ENCODE measurements at places on chromosomes 12 and 14. TPM values are rescaled to one million over a fixed set of nuclear protein-coding genes. Genes with fewer than 3 reads are reported as not detected.

DNA sequence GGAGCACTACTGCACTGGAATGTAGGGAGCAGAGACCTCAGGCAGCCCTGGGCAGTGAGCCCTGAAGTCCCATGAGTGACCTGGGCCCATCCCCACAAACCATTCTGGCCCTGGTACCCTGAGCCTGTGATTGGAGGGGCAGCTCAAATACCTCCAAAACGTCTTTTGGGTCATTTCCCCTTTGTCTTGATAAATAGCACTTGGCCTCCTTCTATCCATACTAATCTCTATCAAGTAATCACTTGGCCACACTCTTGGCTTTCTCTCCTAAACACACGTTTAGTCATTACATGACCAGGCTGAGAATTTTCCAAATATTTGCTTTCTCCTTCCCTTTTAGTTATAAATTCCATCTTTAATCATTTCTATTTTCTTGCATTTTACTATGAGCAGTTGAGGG lies 91.3 kb downstream of the RPAP3 start:
- no peak for DNase-seq

DNA sequence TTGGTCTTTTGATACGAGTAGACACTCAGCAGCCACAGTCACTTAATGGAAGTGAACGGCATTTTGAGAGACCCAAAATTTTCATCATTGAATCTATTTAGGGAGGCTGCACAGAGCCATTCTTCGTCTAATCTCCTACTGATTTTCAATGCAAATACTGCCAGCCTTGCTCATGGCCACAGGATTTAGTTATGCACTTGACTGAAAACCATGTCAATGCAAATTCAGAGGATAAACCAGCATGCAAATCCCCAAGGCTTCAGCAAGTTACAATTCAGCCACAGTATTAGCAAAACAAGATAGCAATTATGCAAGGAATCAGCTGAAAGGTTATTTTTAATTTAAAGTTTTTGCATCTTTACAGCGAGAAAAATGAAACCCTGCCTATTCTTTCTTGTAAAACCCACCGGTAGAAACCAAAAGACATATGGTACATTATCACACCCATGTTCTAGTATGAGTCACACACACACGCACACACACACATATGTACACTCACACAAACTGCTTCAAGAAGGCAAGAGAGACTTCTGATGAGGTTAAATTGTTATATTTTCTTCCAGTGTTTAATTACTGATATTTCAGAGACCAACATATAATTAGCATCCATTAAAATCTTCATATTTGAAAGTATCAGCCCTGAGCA lies 985.3 kb upstream of the FLRT2 start:
- no peak for DNase-seq

- no peak for DNase-seq
Measured at GRCh38 chr14:54680651-54681050, 113.7 kb downstream of the SAMD4A start.

Gene KRT84
- total RNA-seq = not detected

- DNase-seq = peak; percentile 44
Measured at GRCh38 chr14:94129758-94130414, 482 bp upstream of the IFI27L2 start.

Gene NPFF
- not detected for total RNA-seq

Gene NR2C1
- 50.0 TPM for total RNA-seq

Gene FRS2
- 48.0 TPM for total RNA-seq

Gene ADGRD1
- total RNA-seq = 1.0 TPM

- no peak for DNase-seq
Measured at GRCh38 chr12:28015165-28015564, 42.6 kb upstream of the PTHLH start.

GRCh38 chr14:76489667-76490066 lies 113.7 kb downstream of the ESRRB start:
- no peak for DNase-seq

DNA sequence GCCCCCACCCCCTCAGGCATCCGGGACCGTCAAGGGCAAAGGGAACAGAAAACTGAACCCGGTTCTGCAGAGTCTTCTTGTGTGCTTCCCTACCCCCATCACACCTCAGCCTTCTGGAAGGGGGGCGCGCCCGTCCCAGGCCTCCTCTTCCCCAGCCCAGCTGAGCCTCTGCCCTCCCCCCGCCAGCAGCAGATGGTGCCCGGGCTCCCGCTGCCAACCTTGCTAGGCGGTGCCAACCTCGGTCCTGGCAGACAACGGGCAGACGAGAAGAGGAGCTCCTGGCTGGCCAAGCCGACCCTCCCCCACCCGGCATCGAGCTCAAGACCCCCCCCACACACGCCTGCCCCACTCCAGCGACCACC lies 8.7 kb downstream of the STAC3 start:
- DNase-seq = no peak

Gene MANSC1
- total RNA-seq = 9.1 TPM

Gene LRFN5
- 0.16 TPM for total RNA-seq

GRCh38 chr14:21820631-21821030 lies 147.0 kb upstream of the OR4E1 start:
- no peak for DNase-seq

DNA sequence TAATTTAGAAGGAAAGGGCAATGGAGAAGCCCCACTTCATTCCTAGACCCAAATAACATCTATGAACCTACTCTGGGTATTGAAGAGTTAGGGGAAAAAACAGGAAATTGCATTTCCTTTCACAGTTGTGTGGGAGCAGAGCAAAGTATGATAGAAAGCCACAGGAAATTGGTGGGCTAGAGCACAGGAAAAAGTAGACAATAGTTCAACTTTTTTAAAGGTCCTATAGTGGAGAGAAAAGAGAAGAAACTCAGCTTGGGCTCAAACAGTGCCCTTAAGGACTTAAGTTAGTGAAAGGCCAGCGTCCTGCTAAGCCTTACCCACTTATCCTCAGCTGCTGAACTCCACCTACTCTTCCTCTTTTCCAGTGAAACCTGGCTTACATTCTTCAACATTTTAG lies 258.1 kb downstream of the DPY19L2 start:
- DNase-seq = no peak

Gene PTGER2
- total RNA-seq = 2.1 TPM

DNA sequence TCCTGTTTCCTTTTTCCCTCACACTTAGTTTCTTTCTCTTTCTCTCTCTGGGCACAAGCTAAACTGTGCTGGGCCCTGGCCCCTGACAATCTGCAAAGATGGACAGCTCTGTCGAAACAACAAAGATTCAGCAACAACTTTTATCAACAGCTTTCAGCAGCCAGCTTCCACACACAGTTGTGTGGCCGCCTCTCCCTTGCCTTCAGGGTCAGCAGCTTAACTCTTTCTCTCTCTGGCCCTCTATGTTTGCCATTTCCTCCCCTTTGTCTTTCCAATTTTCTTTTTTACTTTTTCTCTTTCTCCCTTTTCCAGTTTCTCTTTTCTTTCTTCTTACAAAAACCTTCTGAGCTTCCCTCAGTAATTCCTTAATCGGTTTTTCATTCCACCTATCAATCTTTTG lies 43.3 kb downstream of the IQSEC3 start:
- no peak for DNase-seq

DNA sequence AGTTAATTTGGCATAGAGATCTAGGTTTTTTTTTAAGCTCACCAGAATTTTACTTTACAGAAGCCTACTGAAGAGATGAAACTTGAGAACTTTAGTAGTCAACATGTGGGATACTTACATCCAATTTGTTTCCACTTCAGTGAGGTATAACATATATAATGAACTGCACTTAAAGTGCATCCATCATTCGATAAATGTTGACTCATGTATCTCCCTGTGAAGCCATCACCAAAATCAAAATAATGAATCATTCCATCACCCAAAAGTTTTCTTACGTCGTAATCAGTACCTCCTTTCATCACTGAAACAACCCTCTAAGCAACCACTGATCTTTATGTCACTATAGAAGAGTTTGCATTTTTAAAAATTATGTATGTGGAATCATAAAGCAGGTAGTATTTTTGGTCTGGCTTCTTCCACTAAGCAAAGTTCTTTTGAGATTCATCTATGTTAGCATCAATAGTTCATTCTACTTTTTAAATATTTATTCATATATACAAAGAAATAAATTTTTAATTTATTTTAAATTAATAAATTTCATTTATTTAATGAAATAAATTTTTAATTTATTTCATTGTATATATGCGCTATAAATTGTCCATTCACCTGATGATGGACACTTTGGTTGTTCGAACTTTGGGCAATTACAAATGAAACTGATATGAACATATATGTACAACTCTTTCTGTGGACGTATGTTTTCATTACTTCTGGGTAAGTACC lies 2.0 kb upstream of the CPNE8 start:
- no peak for DNase-seq

- DNase-seq = no peak
Measured at GRCh38 chr12:113322343-113322742, 12.6 kb downstream of the SLC8B1 start.

- peak; percentile 65 for DNase-seq
Measured at GRCh38 chr14:92471919-92472318, 41.7 kb upstream of the RIN3 start.

Gene GLIPR1L1
- total RNA-seq = not detected

- DNase-seq = no peak
Measured at GRCh38 chr14:59107819-59108218, 80.6 kb upstream of the DAAM1 start.

GRCh38 chr12:53737093-53737808 lies 10.0 kb upstream of the CALCOCO1 start:
- DNase-seq = no peak

Gene OR6C1
- not detected for total RNA-seq

Gene EIF2B2
- total RNA-seq = 46.7 TPM

DNA sequence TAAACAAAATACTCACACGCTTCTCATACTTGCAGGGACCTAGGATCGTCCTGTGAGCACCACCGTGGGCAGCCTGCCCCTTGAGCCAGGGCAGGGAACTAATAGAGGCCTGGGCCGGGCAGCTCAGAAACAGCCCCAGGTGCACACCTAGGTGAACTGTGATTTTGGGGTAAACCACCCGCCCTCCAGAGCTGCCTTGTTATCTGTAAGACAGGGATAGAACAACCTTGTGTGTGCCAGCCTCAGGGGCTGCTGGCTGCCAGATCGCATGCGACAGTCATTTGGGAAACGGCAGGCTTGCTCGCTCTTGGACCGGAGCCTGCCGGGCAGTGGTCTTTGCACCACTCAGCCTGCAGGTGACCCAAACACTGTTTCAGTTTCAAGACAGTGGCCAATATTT lies 86.8 kb downstream of the ADGRD1 start:
- DNase-seq = no peak

DNA sequence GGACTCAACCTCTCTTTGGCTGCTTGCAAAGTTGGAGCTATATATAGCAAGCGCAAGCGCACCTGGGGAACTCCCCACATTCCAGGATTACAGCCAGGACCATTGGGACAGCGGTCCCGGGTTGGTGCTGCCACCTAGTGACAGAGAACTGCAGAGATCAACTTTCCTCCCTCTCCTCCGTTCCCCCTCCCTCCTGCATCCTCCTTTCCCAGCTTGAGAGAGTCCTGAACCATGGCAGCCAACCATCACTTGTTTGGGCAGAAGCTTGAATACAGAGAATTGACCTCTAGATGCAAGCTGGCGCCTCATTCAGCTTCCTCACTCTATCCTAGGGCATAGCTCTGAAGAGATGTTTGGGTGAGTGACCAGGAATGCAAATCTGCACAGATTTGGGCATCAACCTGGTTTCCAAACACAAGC lies 17.4 kb upstream of the FLVCR2 start:
- DNase-seq = no peak

- DNase-seq = no peak
Measured at GRCh38 chr12:11685716-11686115, 36.2 kb downstream of the ETV6 start.

- DNase-seq = no peak
Measured at GRCh38 chr14:100108840-100109593, 43.8 kb downstream of the EVL start.

DNA sequence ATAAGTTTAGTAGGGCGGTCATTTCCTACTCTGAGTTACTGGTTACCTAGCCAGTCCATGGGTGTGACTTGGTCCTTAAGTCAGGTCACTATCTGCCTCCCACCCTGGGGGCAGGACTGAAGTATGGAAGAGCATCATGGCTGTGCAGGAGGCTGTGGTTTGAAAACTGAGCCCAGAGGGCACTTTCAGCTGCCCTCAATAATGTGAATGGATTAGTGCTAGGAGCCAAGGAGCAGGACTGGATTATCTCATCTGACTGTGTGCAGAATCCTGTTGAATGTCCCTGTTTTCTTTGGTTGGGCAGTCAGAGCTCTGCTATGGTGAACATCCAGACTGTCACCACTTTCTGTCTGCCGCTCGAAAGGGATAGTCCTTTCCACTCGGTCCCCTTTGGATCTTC lies 1.6 kb downstream of the ATXN7L3B start:
- DNase-seq = no peak

- DNase-seq = no peak
Measured at GRCh38 chr12:56462565-56462964, 5.8 kb upstream of the SPRYD4 start.

GRCh38 chr12:28316049-28316448 lies 125.8 kb downstream of the CCDC91 start:
- DNase-seq = no peak

DNA sequence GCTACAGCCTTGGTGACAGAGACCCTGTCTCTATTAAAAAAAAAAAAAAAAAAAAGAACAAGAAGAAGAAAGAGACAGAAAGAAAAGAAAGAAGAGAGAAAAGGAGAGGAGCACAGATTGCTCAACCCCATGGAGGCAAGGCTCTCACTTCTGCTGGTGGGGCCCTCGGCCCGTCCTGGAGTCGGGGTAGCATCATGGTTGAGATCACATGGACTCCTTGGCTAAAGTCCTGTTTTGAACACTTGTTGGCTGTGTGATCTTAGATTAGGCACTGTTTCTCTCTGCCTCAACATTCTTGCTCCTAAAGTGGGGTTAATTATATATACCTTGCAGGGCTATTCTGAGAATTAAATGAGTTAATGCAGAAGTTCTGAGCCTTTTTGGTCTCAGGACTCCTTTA lies 207.7 kb downstream of the CACNA1C start:
- no peak for DNase-seq

DNA sequence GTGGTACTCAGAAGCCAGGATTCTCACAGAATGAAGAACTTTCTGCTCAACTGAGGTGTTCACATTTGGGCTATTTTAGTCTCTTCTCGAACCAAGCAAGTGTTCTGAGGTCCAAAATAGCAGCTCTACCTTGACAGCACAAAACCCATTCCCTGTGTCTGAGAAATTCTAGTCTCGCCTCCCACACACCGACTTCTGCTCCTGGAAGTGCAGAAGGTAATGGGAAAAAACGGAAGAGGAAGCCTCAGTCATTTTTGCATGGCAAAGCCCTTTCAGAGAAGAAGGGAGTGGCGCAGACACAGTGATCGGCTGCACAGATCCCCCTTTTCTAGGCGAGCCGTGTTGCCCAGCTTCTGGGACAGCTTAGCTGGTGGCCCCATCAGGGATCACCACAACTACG lies 31.2 kb upstream of the VPS33A start:
- no peak for DNase-seq

DNA sequence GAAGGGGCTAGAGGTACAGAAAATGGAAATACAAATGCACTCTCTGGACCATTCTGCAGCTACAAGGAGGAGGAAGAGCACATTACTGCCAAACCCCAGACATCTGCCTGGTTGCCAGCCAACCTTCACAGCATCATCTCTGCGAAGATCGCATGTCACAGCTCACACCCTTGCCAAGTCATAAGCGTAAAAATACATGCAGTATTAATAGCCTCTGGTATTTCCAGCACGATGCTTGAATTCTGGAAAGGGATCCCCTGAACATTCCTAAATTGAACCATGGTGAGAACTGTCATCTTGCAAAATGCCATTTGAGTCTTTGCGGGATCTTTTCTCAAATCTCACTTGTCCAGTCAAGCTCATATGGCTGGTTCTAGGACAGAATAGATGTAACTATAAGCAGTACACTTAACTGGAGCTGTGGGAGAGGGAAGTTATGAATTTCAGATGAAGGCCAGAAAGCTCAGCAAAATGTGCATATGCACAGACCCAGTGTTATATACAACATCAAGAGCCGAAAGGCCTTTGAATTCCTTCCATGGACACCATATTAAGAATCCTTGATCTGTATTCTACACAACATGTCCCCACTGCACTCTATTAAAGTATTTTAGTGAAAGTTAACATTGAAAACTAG lies 211.6 kb downstream of the DUSP6 start:
- DNase-seq = no peak
